Transverse colon (tissue), 4 donors: ENCODE measurements at places on chromosomes 6 and 20. TPM values are rescaled to one million over a fixed set of nuclear protein-coding genes. Genes with fewer than 3 reads are reported as not detected.

HDGFL1 gene
- total RNA-seq = not detected

NEDD9 gene
- 75.9 TPM for total RNA-seq

NR2E1 gene
- total RNA-seq = not detected

HLA-DQB2 gene
- not detected for total RNA-seq

ZC2HC1B gene
- not detected for total RNA-seq

CBFA2T2 gene
- 62.3 TPM for total RNA-seq

GRCh38 chr20:44438782-44439181, 36.9 kb upstream of the TTPAL start:
- no peak overlapping the region for H3K27ac ChIP-seq
- H3K27me3 ChIP-seq = no peaks in the 10 kb centered on the region
- no peaks in the 10 kb centered on the region for H3K36me3 ChIP-seq
- H3K4me1 ChIP-seq = peaks cover 37% of the 10 kb centered on the region
- no peak overlapping the region for H3K4me3 ChIP-seq

DNA sequence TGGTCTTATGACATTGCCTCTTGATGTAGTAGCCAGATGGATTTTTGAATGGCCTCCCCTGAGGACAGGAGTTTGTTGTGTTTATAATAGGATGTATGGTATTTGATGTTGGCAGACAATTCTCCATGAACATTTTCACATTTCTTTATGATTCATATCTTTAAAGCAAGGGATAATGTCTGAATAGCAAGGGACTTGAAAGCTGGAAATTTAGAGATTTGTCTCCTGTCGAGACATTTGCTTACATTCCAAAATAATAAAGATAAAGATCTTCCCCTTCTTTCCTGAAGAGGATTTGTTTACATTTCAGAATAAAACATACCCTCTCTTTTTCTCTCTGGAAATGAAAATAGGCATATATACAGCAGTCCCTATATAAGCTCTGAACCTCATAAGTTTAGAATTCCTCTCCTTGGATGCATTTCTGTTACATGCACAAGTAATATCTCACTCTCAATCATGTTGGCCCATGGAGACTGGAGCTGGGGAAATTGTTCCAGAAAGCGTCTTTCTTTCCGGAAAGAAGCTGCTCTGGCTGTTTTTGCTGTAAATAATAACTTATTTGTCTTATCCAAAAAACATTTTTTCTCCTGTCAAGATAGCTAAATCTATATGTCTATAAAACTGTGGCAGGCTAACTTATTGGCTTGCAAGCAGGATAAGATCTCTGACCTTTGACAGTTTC, 42.5 kb upstream of the ASCC3 start:
- H3K27ac ChIP-seq = no peak overlapping the region
- no peaks in the 10 kb centered on the region for H3K36me3 ChIP-seq

DNA sequence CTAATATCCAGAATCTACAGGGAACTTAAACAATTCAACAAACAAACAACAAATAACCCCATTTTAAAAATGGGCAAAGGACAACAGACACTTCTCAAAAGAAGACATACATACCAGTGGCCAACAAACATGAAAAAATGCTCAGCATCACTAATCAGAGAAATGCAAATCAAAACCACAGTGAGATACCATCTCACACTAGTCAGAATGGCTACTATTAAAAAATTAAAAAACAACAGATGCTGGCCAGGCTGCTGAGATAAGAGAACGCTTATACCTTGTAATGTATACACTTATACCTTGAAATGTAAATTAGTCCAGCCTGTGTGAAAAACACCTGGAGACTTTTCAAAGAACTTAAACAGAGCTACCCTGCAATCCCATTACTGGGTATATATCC, 166.8 kb downstream of the IBTK start:
- no peaks in the 10 kb centered on the region for H3K36me3 ChIP-seq
- H3K4me1 ChIP-seq = no peaks in the 10 kb centered on the region
- H3K4me3 ChIP-seq = no peak overlapping the region
- H3K27ac ChIP-seq = no peak overlapping the region

DNA sequence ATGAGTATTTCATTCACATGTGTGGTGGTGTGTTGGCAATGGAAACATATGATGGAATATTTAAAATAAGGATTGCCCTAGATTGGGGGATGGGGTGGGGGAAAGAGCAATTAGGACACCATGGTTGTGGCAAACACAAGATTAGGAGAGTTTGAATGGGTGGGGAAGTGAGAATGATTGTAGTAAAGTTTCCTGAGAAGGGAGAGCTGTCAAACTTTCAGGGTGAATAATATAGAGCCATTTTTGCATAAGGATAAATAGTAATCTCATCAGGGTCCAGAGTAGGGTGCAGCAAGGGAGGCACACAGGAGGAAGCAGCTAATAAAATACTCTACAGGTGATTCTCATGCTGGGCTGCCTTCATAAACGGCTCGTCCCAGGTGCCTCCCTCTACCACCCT, 294.9 kb upstream of the MARCKS start:
- no peak for DNase-seq
- H3K4me3 ChIP-seq = no peak overlapping the region
- no peaks in the 10 kb centered on the region for H3K27me3 ChIP-seq
- H3K4me1 ChIP-seq = peaks cover 6% of the 10 kb centered on the region
- H3K36me3 ChIP-seq = no peaks in the 10 kb centered on the region

DNA sequence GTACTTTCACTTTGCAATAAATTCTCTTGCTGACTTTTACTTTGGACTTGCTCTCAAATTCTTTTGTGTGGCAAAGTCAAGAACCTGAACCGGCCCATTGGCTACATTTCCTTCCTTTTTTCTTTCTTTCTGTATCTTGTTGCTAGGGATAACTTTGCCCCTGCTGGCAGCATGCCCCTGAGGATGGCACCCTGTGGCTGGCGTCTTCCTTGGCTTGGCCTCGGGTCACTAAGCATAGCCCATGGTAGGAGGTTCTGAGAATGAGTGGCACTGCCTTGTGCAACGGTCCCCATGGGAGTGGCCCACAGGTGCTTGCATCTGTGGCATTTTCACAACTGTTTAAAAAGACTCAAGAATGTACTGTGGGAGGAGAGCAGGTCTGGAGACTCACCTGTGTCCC, 14.0 kb upstream of the HLA-F start:
- peak overlapping the region; percentile 17 for H3K27ac ChIP-seq
- no peak overlapping the region for H3K4me3 ChIP-seq
- H3K36me3 ChIP-seq = no peaks in the 10 kb centered on the region
- H3K27me3 ChIP-seq = peaks cover 17% of the 10 kb centered on the region

GRCh38 chr6:149027484-149027883, 280.7 kb downstream of the UST start:
- peaks cover 7% of the 10 kb centered on the region for H3K4me1 ChIP-seq
- no peak for DNase-seq
- no peaks in the 10 kb centered on the region for H3K27me3 ChIP-seq
- H3K4me3 ChIP-seq = no peak overlapping the region
- no peaks in the 10 kb centered on the region for H3K36me3 ChIP-seq

DNA sequence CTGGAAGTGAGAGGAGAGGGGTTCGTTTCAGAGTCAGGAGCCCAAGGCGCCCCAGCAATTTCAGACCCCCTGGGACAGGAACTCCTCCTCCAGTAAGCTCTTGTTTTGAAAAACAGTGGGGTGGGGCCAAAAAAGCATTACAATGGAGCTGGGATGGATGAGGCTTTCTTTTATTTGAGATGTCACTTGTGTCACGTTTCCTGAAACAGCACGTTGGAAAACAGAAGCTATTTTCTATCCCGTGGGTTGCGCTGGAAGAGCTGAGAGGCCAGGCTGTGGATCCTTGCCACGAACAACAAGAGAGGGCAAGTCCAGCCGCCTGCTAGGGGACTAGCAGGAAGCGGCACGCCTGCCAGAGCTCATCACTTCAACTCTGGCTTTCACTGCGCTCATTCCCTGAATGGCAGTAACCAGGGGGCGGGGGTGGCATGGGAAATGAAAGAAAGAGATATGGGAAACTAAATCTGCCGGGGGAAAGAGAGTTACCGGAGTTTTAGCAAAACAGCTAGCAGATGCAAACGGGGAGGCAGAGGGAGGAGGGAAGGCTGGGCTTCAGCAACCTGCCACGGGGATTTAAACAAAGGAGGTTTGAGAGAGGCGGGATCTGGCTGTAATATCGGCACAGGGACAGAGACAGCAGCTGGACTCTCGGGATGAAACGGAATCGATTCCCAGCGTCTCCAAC, 34.6 kb downstream of the GCNT2 start:
- H3K27me3 ChIP-seq = no peaks in the 10 kb centered on the region
- no peaks in the 10 kb centered on the region for H3K36me3 ChIP-seq
- H3K4me3 ChIP-seq = peak overlapping the region; percentile 28
- peak overlapping the region; percentile 77 for H3K27ac ChIP-seq
- peaks cover 16% of the 10 kb centered on the region for H3K4me1 ChIP-seq

GRCh38 chr20:64010711-64011237, 25.2 kb upstream of the C20orf204 start:
- no peak overlapping the region for H3K27ac ChIP-seq
- DNase-seq = no peak
- no peaks in the 10 kb centered on the region for H3K4me1 ChIP-seq
- H3K36me3 ChIP-seq = peaks cover 56% of the 10 kb centered on the region

- H3K4me3 ChIP-seq = no peak overlapping the region
- DNase-seq = no peak
- no peaks in the 10 kb centered on the region for H3K4me1 ChIP-seq
- H3K36me3 ChIP-seq = no peaks in the 10 kb centered on the region
- no peaks in the 10 kb centered on the region for H3K27me3 ChIP-seq
Measured at GRCh38 chr20:8755340-8756118, 313.4 kb upstream of the PLCB4 start.

GRCh38 chr6:37530297-37530696, 30.6 kb upstream of the CCDC167 start:
- H3K27me3 ChIP-seq = peaks cover 76% of the 10 kb centered on the region
- no peaks in the 10 kb centered on the region for H3K4me1 ChIP-seq
- no peak overlapping the region for H3K27ac ChIP-seq
- DNase-seq = no peak
- H3K36me3 ChIP-seq = no peaks in the 10 kb centered on the region

GRCh38 chr6:47206626-47207025, 103.1 kb downstream of the TNFRSF21 start:
- no peak overlapping the region for H3K4me3 ChIP-seq
- H3K27ac ChIP-seq = no peak overlapping the region
- H3K27me3 ChIP-seq = no peaks in the 10 kb centered on the region
- H3K36me3 ChIP-seq = no peaks in the 10 kb centered on the region
- DNase-seq = no peak

DNA sequence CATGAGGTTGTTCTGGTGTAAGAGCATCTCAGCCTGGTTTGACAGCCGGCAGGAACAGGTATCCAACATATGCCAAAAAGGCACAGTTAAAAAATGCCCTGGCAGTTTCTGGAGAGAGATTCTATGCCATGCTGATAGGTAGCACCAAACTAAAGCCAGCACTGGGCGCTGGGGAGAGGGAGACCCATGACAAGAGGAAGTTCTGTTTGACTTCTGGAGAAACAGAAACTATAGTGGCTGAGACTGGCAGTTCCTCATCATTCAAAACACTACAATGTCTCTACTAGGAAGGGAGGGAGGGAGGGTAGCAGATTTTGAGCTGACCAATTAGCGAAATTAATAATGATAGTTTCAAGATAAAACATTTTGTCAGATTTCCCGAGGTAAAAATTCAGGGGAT, 174.1 kb downstream of the ADAT2 start:
- H3K36me3 ChIP-seq = no peaks in the 10 kb centered on the region
- no peaks in the 10 kb centered on the region for H3K27me3 ChIP-seq
- no peak overlapping the region for H3K27ac ChIP-seq
- no peak overlapping the region for H3K4me3 ChIP-seq

GRCh38 chr6:139510040-139510790, 135.8 kb upstream of the CITED2 start:
- no peaks in the 10 kb centered on the region for H3K4me1 ChIP-seq
- H3K36me3 ChIP-seq = no peaks in the 10 kb centered on the region
- no peak overlapping the region for H3K27ac ChIP-seq
- no peak overlapping the region for H3K4me3 ChIP-seq
- DNase-seq = no peak

GRCh38 chr6:106227612-106228507, 97.7 kb downstream of the ATG5 start:
- H3K4me3 ChIP-seq = no peak overlapping the region
- H3K4me1 ChIP-seq = no peaks in the 10 kb centered on the region
- peak; percentile 31 for DNase-seq
- H3K36me3 ChIP-seq = no peaks in the 10 kb centered on the region

DNA sequence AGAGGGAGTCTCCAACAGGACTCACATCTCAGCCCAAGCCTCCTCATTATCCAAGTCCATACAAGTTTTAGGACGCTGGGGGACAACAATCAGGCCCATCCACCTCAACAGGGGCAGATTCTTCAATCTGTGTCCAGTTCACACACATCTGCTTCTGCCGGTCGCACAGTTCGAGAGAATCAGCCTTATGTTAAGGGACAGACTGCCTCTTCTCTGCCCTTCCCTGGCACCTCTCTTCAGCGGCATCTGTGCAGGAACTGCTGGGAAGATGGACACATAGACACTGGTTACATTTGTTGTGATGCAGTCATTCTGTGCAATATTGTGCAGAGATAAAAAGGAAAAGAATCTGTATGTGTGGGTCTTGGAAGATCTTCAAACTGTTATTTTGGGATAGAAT, 21.0 kb downstream of the ULBP1 start:
- H3K4me3 ChIP-seq = no peak overlapping the region
- no peaks in the 10 kb centered on the region for H3K4me1 ChIP-seq
- DNase-seq = no peak

GRCh38 chr6:610882-611281, 46.0 kb downstream of the HUS1B start:
- no peak for DNase-seq
- no peaks in the 10 kb centered on the region for H3K27me3 ChIP-seq
- H3K36me3 ChIP-seq = no peaks in the 10 kb centered on the region
- no peak overlapping the region for H3K4me3 ChIP-seq

GRCh38 chr6:137641474-137642077, 147.4 kb upstream of the OLIG3 start:
- no peak overlapping the region for H3K27ac ChIP-seq
- H3K4me3 ChIP-seq = no peak overlapping the region
- H3K27me3 ChIP-seq = no peaks in the 10 kb centered on the region
- H3K36me3 ChIP-seq = no peaks in the 10 kb centered on the region

DNA sequence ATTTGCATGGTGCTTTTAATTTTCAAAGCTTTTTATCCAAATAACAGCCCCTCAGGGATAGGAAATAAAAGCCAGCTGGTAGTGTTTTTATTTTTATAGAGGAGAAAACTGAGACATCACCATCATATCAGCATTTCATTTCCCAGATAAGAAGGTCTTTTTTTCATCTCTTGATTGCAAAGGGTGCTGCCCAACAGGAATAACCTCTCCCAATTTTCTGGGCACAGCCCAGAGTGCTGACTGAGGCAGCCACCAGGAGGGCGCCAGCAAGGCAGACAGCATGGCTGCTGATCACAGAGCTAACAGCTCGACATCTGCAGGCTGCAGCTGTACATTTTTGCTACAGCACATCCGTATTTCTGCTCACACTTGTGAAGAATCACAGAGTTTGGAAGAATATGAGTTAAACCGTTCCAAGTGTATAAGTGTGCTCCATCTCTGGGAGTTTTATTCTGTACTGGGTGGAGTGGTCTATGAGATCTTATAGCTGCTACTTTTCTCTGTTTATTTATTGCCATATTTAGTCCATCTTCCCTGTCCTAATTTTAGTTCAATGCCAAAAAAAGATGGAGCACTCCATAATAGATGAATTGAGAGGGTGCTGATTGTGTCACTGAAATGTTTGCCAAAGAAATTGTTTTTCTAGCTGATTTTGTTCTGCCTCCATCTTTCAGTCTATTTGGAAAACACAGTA, 85.5 kb upstream of the C20orf144 start:
- H3K4me1 ChIP-seq = peaks cover 8% of the 10 kb centered on the region
- H3K36me3 ChIP-seq = no peaks in the 10 kb centered on the region
- H3K27me3 ChIP-seq = no peaks in the 10 kb centered on the region
- no peak overlapping the region for H3K4me3 ChIP-seq
- H3K27ac ChIP-seq = no peak overlapping the region

GRCh38 chr20:49821870-49822331, 9.3 kb downstream of the SLC9A8 start:
- DNase-seq = no peak
- no peak overlapping the region for H3K4me3 ChIP-seq
- H3K27me3 ChIP-seq = no peaks in the 10 kb centered on the region
- peak overlapping the region; percentile 74 for H3K27ac ChIP-seq
- H3K4me1 ChIP-seq = peaks cover 8% of the 10 kb centered on the region
- H3K36me3 ChIP-seq = peaks cover 19% of the 10 kb centered on the region
